ENCODE measurements at places on chromosomes 11 and 22.
A peak's percentile ranks its signal among the peaks of the same experiment; 100 is the strongest.

GRCh38 chr11:88313441-88313840 lies 24.1 kb downstream of the CTSC start:
- DNase-seq, result no peak

- DNase-seq, result no peak
Observed at GRCh38 chr11:15291885-15292284, 177.2 kb downstream of the INSC start.

- no peak for DNase-seq
Observed at GRCh38 chr11:120350637-120351036, 14.4 kb downstream of the ARHGEF12 start.

- DNase-seq, result no peak
Observed at GRCh38 chr22:19517171-19517500, 7.1 kb downstream of the CLDN5 start.

DNA sequence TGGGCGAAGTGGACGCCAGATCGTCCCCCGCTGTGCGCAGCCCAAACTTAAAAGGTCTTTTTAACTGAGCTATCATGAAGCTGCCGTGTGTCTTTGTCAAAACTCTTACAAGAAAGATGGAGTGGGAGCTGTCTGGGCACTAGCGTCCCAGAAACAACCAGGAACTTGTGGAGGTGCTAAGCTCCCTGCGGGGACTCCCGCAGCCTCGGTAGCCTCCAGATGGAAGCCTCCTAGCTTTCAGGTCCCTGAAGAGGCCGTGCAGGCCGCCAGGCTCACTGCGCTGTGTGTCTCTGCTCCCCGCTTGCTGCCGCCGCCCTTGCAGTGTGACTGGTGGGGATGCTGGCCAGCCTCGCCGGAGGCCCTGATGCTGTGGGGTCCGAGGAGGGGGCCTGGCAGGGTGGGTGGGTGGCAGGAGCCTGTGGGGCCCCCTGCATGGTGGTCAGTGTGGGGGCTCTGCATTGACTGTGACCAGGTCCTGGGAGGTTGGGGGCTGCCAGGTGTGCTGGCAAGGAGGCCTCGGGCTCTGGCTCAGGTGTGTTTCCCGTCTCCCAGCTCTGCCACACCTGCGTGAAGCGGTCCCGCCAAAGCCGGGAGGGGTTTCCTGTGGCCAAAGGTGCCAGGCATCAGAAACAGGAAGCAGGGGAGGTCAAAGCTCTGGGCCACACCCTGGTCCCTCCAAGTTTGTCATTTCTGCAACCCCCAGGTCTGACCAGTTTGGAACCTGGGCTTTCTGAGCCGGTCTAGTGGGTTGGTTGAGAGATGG lies 1.2 kb downstream of the TRABD start:
- DNase-seq, result no peak

DNA sequence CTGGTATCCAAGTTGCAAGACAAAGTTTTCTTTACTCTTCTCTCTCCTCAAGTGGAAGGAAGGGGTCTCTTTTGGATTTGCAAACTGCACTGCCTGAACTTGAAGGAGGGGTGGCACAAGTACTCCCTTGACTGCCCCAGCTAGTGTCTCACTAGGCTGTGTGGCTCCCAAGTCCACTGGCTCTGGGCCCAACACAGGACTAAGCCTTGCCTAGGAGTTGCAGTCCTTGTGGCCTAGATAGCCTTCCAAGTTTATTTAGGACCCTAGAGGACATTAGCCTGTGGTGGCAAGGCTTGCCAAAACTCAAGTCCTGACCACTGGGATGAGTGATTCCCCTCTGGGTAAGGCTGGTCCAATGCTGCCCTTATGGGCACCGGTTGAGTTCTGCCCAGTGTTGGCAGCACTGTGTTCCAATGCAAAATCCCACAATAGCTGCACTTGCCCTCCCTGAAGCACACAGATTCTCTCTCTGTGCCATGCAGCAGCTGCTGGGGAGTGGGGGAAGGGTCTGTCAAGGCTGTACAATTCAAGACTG lies 10.2 kb upstream of the WEE1 start:
- no peak for DNase-seq

DNA sequence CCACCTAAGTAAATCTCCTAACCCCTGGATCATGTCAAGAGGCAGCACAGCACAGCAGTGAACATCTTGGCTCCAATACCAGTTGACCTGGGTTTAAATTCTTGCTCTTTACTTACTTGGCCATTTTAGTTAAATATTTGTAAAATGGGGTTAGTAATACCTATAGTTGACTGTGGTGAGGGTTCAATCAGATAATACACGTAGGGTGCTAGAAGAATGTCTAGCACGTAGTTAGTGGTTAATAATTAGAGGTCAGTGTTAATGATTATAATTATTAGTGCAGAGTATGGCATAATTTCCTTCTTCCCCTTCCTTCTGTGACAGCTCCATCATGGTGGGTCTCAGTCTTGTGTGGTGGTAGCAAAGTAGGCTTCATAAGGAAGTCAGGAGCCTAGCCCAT lies 520.8 kb downstream of the INSC start:
- DNase-seq, result no peak

DNA sequence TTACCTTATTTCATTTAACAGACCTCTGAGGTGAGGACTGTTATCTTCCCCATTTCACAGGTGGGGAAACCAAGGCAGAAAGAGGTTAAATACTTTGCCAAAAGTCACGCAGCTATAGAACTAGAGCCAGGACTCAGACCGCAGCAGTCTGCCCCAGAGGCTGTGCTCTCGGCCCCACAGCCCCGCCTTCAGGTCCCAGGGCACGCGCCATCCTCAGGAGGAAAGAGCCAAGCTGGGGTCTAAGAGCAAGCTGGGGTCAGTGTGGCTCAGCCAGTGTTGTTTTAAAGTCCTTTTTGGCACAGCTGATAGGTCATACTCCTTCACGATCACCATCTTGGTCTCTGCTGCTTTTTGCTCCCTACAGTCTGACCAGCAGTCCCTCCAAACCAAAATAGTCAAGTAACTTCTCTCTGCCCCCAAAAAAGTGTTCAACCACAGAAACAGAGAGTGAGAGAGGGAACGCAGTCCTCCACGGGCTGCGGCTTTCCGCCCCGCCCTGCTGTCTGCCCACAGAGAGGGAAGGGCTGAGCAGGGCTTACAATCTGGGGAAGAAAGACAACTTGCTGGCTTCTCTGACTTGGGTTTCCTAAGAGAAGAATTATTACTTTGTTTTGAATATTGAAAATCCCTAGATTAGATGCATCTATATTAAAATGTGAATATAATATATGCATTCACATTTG lies 137.2 kb upstream of the OPCML start:
- DNase-seq, result no peak

- DNase-seq, result peak; percentile 55
Observed at GRCh38 chr11:65613091-65613928, 711 bp downstream of the MAP3K11 start.

DNA sequence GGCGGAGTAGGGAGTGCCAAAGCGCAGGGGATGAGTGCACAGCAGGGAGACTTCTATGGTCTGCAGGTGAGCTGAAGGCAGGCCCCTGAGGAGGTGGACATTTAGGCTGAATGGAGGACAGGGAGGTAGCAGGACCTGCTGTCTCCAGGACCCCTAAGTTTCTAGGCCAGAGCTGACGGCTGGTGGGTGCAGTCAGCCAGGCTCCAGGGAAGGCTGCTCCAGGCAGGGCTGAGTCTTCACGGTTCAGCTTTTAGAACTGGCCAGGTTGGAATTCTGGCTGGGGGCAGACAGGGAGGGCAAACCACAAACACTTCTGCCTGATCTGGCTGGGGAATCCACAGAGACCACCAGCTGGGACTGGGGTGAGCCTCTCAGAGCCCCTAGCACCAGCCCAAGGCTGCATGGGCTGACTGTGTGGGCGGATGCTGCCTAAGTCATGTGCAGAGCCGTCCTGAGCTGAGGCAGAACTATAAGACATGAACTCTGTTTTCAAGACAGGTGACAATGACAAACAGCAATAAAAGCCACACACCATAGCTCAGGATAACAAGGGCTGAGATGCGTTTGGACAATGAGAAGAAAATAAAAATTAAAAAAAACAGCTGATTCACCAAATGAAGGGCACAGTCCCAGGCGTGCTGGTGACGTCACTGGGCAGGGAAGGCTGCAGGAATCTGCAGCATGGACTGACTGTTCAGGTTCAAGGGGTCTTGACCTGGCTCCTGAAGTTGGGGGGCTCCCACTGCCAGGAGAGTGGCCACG lies 10.4 kb upstream of the MALAT1 start:
- DNase-seq, result no peak

- no peak for DNase-seq
Observed at GRCh38 chr11:86889001-86889341, 66.2 kb downstream of the FZD4 start.

GRCh38 chr11:130827451-130828377 lies 88.6 kb downstream of the SNX19 start:
- peak; percentile 78 for DNase-seq

- DNase-seq, result peak; percentile 60
Observed at GRCh38 chr22:26169315-26170111, at the start of gene SEZ6L. SEZ6L (plus strand) TSS chr22:26169462; CDS start chr22:26169670, 208 bp downstream.

DNA sequence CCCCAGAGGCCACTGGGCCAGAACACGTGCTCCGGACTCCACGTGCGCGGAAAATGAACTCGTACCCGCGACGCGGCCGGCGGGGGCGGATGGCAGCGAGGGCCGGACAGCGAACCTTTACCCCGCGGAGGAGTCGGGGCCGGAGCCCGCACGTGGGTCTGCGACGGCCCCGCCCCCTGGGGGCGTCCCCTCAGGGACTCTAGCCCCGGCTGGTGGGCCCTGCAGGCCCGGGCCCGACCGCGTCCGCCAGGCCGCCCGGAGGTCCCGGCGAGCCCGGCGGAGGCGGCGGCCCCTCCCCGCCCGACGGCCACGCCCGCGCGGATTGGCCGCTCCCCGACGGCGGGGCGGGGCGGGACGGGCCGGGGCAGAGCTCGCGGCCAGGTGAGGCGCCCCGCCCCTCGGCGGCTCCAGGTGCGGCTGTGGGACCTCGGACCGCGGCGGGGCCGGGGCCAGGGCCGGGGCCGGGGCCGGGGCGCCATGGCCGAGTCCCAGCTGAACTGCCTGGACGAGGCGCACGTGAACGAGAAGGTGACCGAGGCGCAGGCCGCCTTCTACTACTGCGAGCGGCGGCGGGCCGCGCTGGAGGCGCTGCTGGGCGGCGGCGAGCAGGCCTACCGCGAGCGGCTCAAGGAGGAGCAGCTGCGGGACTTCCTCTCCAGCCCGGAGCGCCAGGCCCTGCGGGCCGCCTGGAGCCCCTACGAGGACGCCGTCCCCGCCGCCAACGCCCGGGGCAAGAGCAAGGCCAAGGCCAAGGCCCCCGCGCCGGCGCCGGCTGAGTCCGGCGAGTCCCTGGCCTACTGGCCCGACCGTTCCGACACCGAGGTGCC lies at the start of gene FAM83F:
Gene FAM83F (plus strand): TSS at position 389 of the 827 bp plus-strand sequence. CDS start 89 bp downstream, at position 478.
- DNase-seq, result no peak

DNA sequence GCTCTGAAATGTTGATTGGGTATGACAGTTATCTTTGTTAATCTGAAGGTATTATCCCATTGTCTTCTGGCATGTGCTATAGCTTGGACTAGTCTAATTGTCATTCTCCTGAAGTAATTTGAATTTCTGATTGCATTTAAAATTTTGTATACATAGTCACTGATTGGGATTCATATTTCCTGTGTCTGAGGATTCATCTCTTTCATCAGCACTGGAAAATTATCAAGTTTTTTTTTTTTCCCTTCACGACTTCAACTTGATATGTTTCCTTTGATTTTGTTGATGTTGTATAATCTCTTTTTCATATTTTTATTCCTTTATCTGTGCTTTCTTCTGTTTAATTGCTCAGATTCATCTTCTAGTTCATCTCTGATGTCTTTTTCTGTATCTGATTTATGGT lies 104.1 kb downstream of the DDX10 start:
- no peak for DNase-seq

GRCh38 chr11:122998727-122999366 lies 17.2 kb upstream of the BSX start:
- DNase-seq, result no peak

DNA sequence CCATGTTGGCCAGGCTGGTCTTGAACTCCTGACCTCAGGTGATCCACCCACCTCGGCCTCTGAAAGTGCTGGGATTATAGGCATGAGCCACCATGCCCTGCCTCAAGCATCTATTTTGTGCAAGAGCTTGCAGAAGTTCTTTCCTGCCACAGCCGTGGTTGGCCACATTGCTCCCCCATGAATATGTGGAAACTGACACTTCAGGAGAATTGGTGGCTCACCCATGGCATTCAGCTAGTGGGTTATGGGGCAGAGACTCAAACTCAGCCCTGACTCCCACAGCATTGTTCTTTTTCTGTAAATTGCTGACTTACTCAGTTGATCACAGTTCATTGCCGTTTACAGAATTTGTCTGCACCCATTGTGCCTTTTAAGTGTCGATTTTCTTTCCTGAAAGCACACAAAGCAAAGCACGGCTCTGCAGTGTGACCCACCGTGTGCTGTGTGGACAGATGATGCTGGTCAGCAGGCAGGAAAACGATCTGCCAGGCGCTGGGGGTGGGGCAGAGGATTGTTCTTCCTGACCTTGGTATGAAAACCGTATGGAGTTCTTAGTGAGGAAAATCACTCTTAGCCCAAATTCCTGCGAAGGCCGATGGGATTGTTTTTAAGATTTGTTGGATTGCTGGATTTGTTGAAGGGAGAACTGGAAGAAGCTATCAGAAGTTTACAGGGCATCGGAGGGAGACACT lies 115.6 kb downstream of the PTPRJ start:
- no peak for DNase-seq

- DNase-seq, result no peak
Observed at GRCh38 chr11:120386774-120387371, 50.7 kb downstream of the ARHGEF12 start.

GRCh38 chr11:32034680-32035079 lies 56.2 kb upstream of the RCN1 start:
- no peak for DNase-seq

- DNase-seq, result no peak
Observed at GRCh38 chr11:71188886-71189767, 63.2 kb downstream of the SHANK2 start.

DNA sequence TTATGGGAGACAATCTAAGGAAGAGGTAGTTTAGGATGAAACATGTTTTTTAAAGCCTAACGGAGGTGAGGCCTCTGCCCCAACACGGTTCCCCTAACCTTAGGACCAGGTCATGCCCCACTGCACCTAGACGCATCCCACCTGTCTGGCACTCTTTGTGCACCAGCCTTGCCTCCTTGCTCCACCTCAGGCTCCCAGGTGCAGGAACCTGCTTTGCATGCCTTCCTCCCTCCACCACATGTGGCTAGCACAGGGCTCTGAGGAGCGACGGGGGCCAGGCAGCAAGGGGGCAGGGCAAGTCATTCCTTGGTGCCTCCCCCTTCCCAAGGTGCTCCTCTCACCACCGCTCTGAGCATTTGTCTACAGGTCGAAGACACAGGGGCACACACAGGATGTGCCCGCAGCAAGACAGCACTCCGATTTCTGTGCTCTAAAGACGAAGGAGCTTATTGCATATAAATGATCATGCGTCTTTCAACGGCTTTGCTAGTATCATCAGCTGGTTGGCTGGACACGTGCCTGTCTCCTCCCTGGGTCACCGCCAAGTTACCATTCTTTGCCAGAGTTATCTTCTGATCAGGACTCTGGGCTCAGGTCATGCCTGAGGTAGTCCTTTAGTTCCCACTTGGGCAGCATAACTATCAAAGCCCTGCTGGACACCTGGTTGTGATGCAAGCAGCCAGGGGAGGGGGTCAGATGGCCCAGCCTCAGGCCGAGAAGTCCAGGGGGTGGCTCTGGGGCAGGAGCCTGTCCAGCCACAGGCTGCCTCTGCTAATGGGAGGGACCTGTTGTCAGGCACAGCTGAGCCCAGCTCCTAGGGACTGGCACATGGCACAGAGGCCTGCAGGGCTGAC lies 172.0 kb upstream of the NTM start:
- DNase-seq, result no peak

All from right forelimb (tissue), 1 donor.